Dermis blood vessel endothelial cell (primary cell): ENCODE measurements at places on chromosomes 2 and 18. TPM values are rescaled to one million over a fixed set of nuclear protein-coding genes. Genes with fewer than 3 reads are reported as not detected.

GRCh38 chr2:123002660-123003248 lies 1022.3 kb upstream of the CNTNAP5 start:
- no peak for DNase-seq

The CDH20 gene
- under 0.01 TPM in 1 of 2 replicates, not detected in the other for total RNA-seq

- peak; percentile 72 for DNase-seq
These were observed 44.0 kb downstream of the PDCL3 start for GRCh38 chr2:100606726-100607343.

DNA sequence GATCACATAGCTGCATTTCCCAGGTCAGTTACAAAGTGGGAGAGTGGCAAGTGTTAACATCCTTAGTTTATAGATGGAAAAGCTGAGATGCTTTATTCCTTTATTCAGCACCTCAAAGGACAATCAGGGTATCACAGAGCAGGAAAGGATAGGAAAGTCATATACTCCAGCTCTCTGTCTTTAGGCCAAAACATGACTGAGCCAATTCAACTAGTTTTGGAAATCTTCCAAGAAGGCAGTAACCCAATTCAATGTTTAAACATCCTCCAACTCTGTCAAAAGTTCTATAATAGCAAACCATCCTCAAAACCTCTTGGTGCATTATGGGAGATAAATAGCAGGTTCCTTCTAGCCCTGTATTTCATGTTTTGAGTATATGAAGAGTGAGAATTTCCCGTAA lies 25.2 kb downstream of the CASP8 start:
- DNase-seq = no peak

The DAW1 gene
- total RNA-seq = 0.51 TPM in 1 of 2 replicates, not detected in the other

The NDUFS1 gene
- total RNA-seq = 173 and 195 TPM in 2 replicates

- peak; percentile 40 for DNase-seq
These were observed 126.4 kb downstream of the TMEM17 start for GRCh38 chr2:62379566-62379965.

The SOX11 gene
- not detected in 2 replicates for total RNA-seq

DNA sequence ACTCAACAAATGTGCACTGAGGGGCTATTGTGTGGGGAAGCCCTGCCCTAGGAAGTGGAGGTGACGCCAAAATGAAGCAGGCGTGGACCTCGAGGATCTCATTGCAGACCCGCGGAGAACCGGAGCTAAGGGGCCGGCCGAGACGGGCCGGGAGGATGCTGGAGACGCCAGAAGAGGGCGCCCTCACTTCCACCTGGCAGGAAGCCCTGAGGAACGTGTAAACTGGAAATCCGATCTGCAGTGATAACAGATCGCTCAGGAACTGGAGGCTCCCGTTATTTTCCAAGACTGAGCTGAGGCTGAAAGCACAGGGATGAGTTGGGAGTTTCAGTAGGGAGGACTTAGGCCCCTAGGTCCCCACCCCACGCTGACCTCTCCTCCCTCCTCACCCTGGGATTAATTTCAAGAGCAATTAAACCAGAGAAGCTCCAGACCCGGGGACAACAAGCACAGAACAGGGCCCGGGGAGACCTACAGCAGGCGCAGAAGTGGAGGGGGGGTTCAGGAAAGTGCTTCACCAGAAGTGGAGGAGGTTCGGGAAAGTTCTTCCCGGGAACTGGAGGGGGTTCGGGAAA lies 7.7 kb upstream of the COL6A3 start:
- peak; percentile 82 for DNase-seq

DNA sequence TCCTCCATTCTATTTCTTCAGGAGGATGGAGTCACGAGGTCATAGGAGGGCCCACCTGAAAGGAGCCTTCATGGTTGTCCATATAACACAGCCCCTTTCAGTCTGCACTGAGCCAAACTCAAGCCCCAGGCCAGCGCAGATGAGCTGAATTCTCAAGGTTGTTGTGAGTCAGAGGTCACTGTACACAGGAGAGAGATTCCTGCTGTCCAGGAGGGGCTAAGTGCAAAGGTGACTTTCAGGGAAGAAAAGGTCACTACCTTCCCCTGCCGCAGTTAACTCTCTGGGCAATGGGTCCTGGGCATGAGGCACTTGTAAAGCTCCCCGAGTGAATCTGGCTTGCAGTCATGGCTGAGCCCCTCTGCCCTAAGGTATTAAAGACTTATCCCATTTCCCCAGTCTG lies 150.7 kb downstream of the CTIF start:
- no peak for DNase-seq

- peak; percentile 51 for DNase-seq
These were observed 27.7 kb downstream of the SMAD7 start for GRCh38 chr18:48922801-48923730.

- peak; percentile 31 for DNase-seq
These were observed 15.2 kb downstream of the PRELID3A start for GRCh38 chr18:12422936-12423335.

The EFHD1 gene
- total RNA-seq = 0.14 and 0.17 TPM in 2 replicates

The C2orf72 gene
- under 0.01 and 1.1 TPM in 2 replicates for total RNA-seq

- no peak for DNase-seq
These were observed 6.6 kb upstream of the CCDC195 start for GRCh38 chr2:224722770-224723169.

- DNase-seq = peak; percentile 71
These were observed 58.6 kb upstream of the SLC25A52 start for GRCh38 chr18:31819106-31819924.

GRCh38 chr2:147558620-147559019 lies 286.2 kb upstream of the ACVR2A start:
- DNase-seq = no peak

DNA sequence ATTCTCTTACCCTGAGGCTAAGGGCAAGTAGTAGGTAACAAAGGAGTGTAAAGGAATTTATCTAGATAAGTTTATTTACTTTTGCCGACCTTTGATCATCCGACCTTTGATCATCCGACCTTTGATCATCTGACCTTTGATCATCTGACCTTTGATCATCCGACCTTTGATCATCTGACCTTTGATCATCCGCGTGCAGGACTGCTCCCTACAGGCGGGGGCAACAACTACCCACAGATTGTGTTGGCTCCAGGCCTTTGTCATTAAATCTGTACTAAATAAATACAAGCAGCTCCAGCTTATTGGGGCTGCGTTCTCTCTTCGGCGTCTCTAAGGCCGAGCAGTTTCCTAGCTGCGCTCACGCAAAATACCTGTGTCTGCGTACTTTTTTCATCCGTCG lies 56.6 kb downstream of the ZNF638 start:
- no peak for DNase-seq

DNA sequence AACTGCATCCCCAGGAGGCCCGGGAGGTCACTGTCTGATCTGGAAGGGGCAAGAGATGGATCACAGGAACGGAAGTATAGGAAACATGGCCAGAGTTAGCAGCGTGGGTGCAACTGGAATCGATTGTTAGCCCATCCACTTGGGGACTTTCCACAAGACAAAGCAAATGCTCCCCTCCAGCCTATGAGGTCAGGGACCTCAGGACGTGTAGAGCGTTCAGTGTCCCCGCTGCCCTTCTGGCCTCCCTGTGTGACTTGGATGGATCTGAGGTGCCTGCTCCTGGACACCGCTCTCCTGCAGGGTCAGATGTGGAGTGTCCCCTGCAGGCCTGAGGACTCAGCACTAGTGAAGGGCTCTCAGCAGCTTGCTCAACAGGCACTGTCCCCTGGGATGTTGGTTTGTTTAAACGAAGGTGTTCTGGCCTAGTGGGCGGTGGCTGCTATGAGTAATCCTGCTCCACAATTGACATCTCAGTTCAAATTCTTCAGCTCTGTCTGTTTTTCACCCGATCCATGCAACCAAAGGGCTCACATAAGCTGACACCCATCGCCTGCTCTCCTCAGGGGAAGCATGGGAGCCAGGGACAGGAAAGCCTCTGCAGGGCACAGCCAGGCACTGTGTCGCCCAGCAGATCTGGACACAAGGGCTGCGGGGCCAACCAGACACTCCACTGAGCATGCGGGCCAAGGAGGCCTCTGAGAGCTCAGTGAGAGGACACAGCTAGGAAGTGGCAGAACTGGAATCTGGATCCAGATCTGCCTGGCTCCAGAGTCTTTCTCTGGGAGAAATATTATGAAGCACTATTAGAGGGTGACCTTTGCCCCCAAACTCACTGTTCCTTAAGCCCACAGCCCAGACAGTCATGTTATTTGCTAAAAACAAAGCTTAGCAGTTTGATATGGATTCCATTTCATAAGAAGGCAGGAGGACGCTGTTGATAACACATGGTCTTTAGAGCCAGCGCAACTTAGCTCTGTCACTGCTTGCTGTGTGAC lies 78.5 kb downstream of the RHOB start:
- peak; percentile 45 for DNase-seq

The KLHL41 gene
- 0.09 and 0.34 TPM in 2 replicates for total RNA-seq

The DLX2 gene
- total RNA-seq = not detected in 2 replicates

DNA sequence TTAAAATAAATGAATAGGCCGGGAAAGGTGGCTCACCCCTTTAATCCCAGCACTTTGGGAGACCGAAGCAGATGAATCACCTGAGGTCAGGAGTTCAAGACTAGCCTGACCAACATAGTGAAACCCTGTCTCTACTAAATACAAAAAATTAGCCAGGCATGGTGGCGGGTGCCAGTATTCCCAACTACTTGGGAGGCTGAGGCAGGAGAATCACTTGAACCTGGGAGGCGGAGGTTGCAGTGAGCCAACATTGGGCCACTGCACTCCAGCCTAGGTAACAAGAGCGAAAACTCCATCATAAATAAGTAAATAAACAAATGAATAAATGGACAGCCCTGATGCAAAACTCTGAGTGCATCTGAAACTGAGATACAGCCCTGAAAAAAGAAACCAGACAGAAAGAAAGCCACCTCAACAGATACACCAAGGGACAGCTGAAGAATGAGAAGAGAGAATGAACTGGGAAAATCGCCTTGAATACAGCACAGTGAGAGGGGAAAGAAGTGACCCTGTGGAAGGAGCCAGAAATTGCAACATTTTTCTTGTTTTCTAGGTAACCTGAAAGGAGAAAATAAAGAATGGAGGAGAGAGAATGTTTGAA lies 64.4 kb downstream of the TRABD2A start:
- no peak for DNase-seq

GRCh38 chr18:56738184-56738583 lies 87.0 kb downstream of the WDR7 start:
- no peak for DNase-seq

The GALNT13 gene
- total RNA-seq = under 0.01 and 0.33 TPM in 2 replicates

GRCh38 chr2:207993151-207993763 lies 32.1 kb downstream of the PLEKHM3 start:
- DNase-seq = no peak

- no peak for DNase-seq
These were observed 32.2 kb upstream of the RPE start for GRCh38 chr2:209970271-209970670.

- no peak for DNase-seq
These were observed 450 bp downstream of the KCNH7 start for GRCh38 chr2:162838136-162838497.

DNA sequence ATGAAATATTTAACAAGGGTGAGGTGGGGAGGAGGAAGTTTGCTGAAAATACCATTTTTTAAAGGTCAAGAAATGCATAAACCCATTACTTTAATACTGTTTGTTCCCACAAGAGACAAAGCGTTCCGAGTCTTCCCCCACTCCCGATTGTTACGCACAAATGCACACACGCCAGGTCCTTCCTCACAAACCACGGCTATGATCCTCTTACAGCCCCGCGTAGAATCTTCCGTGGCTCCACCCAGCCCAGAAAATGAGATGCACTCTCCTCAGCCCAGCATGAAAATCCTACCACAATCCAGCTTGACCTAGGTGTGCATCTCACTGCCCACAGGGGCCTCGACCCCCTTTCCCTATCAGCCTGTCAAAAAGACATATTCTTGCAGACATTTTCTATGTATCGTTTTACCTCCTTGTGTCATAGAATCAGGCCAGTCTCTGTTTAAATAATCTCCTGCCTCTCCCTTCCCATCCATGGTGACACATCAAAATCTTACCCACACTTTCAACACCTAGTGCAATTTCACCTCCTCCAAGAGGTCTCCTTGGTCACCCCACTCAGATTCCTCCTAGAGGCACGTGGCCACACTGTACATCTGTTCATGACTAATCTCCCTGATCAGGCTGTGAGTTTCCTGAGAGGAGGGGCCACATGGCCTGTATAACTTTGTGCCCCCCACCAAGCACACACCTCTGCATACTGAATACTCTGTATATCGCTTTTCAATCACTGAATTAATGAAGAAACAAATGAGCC lies 491.0 kb upstream of the KLHL29 start:
- DNase-seq = no peak

- no peak for DNase-seq
These were observed 54.8 kb downstream of the KCNS3 start for GRCh38 chr2:17933256-17933655.

The PROM2 gene
- 0.05 and 0.34 TPM in 2 replicates for total RNA-seq

The TMEM198 gene
- under 0.01 TPM in 1 of 2 replicates, not detected in the other for total RNA-seq

- DNase-seq = peak; percentile 93
These were observed 5.1 kb downstream of the HNMT start for GRCh38 chr2:137969418-137969765.

- DNase-seq = no peak
These were observed 1.1 kb upstream of the SSB start for GRCh38 chr2:169797601-169798000.

The FIGN gene
- under 0.01 and 0.23 TPM in 2 replicates for total RNA-seq

The ACMSD gene
- total RNA-seq = 0.09 and 0.34 TPM in 2 replicates

- no peak for DNase-seq
These were observed 38.5 kb downstream of the MREG start for GRCh38 chr2:215974700-215975429.

The TGOLN2 gene
- total RNA-seq = 101 and 151 TPM in 2 replicates

DNA sequence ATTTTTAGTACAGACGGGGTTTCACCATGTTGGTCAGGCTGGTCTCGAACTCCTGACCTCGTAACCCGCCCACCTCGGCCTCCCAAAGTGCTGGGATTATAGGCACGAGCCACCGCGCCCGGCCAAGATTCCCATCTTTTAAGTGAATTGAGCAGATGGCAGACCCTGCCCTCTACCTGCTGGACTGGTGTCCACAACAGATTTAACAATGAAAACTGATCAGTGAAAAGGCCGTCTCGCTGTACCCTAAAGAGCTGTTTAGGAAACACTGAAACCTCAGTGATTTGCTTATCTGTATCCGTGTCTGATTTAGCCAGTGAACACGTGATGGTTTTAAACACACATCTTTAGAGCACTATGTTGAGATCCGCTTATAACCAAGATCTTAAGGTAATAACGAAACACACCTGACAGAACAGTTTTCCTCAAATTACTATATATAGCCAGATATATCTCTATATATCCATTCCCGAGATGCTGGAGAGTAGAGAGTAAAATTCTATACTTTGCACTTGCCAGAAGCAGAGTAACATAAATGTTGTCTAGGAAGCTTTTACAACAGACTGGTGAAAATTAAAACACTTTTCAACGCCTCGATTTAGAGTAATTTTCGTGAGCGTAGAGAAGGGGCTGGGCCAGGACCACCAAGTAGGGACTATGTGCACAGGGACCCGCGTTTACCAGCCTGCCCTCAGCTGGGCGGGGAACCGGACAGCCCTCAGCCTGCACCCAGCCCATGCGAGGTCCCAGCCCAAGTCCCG lies 594 bp downstream of the FAM161A start:
- peak; percentile 67 for DNase-seq

GRCh38 chr2:11862049-11862448 lies 115.6 kb downstream of the LPIN1 start:
- DNase-seq = no peak

DNA sequence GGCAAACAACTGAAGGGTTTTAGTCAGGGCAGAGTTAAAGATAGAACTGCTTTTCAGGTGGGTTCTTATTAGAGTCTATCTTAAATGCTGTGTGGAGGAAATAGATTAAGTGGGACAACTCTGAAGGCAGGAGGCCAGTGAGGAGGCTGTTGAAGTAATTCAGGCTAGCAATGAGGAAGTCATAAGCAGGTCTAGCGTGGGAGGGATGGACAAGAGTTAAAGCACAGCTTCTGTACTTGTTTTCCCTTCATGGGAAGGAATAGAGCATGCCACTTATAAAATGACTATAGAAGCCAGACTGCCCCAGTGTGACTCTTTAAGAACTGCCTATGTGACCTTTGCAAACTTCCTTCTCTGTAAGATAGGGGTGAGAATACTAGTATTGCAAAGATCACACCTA lies 202.0 kb upstream of the LRRTM1 start:
- no peak for DNase-seq
